ENCODE measurements at places on chromosomes 7 and 10.

DNA sequence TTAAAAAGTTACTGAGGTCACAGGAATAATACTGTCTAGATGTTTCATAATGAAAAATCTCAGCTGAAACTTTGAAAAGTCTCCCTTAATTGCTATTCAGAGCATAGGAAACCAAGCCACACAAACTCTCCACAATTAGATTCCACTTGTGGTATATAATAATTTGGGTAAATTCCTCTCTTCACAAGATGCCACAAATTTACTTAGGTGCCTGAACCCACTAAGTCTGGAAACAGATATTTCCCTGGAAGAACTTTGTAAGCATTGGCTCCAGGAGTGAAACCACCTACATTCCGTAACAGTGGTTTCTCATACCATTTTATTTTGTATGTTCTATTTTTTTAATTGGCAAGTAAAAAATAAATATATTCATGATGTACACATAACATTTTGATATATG, 493.4 kb downstream of the SEMA3D start:
- DNase-seq = no peak

DNA sequence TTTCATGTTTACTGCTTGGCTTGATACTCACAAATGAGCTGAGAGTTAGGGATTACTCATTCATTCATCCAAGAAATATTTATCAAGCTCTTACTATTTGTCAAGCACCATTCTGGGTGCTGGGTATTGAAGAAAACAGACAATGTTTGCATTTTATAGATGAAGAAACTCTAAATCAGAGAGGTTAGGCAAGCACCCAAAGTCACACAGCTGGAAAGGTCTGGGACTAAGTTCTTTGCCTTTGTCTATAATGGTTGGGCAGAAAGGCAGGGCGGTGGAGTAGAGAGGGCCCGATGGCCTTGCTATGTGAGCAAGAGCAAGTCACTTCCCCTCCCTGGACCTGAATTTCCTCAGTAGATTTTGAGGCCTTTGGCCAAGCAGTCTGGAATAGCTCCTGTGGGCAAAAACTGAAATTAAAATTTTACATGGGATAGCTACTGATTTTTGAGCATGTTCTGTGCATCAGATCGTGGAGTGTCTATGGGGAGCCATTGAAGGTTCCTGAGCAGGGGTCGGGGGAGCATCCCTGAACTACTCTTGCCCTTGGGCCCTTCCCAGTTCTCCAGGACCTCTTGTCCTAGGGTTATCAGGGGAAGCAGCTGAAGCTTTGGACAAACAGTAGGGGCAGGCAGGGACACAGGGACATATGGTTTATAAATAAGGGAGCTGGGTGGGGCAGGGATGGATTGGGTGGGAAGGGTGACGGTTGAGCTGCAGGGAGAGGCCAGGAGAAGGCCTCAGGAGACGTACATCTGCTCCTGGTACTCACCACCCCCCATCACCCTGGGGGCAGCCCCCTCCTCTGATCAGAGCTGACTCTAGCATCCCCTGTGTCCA, 23.3 kb downstream of the AQP1 start:
- no peak for DNase-seq

DNA sequence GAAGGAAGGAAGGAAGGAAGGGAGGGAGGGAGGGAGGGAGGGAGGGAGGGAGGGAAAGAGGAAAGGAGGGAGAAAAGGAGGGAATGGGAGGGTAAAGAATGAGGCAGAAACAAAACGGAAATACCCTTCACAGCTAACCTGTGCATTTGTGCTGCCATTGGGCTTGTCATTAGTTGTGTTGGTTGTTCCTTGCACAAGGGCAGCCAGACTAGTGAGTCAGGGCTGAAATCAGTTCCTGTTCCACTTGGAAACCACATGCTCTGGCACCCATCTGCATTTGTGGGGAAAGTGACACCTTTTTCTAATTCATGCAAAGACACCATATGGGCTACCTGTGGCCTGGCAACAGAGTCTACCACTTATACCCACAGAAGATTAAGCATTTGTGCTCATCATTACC, 1004.0 kb upstream of the C7orf33 start:
- DNase-seq = no peak

- DNase-seq = no peak
These were observed 64.9 kb downstream of the SYPL1 start for GRCh38 chr7:106047184-106047583.

GRCh38 chr7:70361821-70362220, 763.5 kb downstream of the AUTS2 start:
- DNase-seq = no peak

All from aorta (tissue), 5 donors.